Umbilical cord (tissue), 2 donors: ENCODE measurements at places on chromosomes 4 and X.

DNA sequence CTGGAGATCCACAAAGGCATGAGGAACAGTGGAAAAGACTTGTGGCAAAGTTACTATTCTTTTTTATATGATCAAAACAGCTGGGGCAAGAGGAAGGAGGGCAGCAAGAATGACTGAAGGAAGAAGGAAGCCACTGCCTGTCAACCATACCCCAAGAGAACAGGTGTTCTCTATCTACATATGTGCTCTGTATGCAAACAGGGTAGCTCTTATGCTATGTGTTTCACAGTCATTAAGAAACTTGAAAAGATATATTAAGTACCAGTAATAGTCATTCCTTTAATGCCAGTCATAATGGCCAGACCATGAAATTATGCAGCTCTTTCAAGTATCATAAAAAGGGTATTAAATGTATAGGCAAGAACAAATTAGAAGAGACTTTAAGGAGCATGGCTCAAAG, 363.9 kb downstream of the KLHL13 start:
- no peak for DNase-seq

- peak; percentile 56 for DNase-seq
These were observed 39.3 kb downstream of the SYTL5 start for GRCh38 chrX:38045538-38046096.

DNA sequence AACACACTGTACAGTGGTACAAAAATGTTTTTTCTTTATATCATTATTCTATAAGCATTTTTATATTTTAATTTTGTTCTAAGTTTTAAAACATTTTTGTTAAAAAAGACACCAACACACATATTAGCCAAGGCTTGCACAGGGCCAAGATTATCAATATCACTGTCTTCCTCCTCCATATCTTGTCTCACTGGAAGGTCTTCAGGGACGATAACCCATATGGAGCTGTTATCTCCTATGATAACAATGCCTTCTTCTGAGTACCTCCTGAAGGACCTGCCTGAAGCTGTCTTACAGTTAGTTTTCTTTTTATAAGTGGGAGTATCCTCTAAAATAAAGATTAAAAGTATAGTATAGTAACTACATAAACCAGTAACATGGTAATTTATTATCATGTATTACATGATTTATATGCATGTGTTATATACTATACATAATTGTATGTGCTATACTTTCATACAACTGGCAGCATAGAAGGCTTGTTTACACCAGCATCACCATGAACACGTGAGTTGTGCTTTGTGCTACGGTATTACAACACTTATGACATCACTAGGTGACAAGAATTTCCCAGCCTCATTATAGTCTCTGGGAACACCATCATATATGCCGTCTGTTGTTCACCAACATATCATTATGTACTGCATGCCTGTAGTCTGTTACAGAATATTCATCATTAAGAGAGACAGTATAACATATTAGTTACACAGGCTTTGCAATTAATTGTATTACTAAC, 90.7 kb downstream of the WDFY3 start:
- DNase-seq = no peak

- no peak for DNase-seq
These were observed 5.3 kb upstream of the APELA start for GRCh38 chr4:164871673-164872072.

- no peak for DNase-seq
These were observed 8.5 kb downstream of the HTT start for GRCh38 chr4:3082925-3083515.

- DNase-seq = no peak
These were observed 3.8 kb upstream of the SLC25A6 start for GRCh38 chrX:1395646-1396216.

DNA sequence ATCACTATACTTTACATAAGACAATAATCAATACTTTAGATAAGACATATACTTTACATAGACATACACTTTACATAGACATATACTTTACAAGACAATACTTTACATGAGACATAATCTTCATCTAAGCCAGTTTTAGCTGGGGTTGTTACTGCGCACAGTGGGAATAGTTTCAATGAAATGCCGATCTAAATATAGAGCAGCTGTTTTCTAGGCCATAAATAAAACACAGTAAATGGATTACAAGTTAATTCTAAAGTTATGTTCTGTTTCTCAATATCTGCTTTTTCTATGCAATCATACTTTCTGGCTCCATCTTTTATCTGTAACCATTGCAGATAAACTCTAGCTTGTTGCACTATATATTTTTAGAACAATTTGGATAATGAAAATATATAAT, 1470.6 kb upstream of the PABPC4L start:
- peak; percentile 83 for DNase-seq

DNA sequence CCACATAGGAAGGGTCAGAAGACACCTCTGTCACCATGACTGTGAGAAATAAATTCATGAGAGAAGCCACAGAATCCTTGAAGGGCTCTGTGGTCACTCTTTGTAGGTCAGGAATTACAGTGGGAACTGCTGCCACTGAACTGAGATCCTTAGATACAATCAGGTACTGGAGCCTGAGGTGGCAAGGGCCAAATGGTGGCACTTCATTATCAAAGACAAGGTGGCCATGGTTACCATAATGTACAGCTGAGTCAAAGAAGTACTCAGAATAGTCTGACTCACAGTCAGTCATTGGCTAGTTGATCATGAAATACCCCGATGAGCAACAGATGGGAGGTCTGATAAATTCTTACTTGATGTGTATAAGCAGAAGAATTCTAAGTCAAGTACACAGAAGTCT, 131.9 kb downstream of the RTL3 start:
- DNase-seq = no peak

DNA sequence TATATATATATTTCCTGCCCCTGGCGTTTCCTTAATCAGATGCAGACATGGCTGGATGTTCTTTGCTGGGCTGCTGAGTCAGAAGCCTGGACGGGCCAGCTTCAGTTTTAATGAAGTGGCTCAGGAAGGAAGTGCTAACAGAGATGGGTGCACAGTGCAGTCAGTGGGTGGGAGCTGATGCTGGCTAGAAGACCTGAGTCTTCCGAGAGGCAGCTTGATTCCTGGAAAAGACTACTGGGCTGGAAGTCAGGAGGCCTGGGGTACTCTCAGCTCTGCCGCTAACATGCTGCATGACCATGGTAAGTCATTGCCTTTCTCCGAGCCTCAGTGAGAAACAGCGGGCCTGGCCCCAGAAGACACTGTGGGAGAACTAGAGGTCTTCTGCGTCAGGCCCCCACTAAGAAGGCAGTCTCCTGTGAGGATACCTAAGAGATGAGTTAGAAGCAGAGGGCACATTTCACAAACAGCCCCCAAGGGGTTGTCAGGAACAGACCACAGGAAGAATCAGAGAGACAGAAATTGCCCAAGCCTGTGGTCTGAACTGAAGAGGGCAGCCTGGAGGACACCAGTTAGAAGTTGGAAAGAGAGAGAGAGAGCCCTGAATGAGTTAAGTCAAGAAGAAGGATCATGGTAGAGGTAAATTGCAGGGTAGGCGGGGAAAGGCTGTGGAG, 8.3 kb upstream of the CD40LG start:
- DNase-seq = no peak

- DNase-seq = no peak
These were observed 184.9 kb downstream of the FRAS1 start for GRCh38 chr4:78242071-78242470.

DNA sequence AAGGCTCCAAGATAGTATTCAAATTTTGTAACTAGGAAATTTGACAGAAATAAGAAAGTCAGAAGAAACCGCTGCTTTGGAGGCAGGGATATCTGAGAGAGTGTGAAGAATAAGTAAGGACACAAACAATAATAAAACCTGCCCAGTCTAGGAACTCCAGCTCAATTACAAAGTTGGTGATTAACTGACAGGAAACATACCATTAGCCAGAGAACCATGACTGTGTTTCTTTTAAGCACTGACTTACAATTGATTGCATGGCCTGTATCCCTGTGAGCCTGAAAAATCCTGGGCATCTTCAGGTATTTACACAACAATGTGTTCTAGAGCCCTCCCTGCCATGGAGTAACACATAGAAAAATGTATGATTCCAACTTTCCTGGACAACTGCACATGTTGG, 127.4 kb downstream of the GRIA3 start:
- no peak for DNase-seq

DNA sequence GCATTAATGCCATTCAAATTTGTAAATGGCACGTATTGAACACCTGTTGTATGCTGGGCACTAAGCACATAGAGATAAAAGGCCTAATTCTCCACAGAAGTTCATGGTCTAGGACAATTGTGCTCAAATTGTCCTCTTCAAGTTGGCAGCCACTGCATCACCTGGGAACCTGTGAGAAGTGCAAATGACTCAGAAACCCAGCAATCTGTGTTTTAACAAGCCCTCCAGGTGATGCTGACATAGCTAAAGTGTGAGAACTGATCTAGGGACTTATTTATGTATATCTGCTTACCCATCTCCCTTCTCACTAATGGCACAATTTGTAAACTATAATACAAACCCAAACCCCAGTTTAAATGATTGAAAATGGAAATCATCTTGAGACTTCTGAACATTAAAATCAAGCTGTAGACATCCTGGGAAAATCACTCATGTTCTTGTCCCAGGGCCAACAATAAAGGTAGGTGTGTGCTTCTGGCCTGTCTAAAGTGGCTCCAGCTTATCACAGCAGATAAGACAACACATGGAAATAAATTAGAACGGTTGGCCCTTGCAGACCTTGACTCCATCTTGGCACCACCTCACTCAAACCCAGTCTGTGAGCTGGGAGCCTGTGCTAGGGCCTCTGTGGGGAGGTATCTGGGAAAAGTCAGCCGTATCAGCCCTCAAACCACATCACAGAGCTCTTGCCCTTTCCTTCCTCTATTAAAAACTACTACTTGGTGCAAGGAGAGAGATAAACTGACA, 46.8 kb downstream of the UCHL1 start:
- no peak for DNase-seq
